ENCODE measurements at places on chromosomes 7 and 10.

DNA sequence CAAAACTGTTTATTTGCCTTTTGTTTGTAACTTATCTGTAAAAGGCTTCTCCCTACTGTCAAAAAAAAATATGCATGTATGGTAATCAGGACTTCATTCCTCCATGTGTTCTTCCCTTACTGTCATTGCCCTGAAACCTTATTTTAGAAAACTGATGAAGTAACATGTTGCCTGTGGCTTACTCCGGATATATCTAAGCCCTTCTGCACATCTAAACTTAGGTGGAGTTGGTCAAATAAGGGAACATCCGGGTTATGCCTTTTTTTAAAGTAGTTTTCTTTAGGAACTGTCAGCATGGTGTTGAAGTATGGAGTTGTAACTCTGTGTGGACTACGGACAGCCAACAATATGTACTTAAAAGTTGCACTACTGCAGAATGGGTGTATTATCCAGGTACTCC, 6.2 kb downstream of the SAR1A start:
- no peak for DNase-seq

- no peak for DNase-seq
These were observed 505.1 kb downstream of the INHBA start for GRCh38 chr7:41197769-41198168.

DNA sequence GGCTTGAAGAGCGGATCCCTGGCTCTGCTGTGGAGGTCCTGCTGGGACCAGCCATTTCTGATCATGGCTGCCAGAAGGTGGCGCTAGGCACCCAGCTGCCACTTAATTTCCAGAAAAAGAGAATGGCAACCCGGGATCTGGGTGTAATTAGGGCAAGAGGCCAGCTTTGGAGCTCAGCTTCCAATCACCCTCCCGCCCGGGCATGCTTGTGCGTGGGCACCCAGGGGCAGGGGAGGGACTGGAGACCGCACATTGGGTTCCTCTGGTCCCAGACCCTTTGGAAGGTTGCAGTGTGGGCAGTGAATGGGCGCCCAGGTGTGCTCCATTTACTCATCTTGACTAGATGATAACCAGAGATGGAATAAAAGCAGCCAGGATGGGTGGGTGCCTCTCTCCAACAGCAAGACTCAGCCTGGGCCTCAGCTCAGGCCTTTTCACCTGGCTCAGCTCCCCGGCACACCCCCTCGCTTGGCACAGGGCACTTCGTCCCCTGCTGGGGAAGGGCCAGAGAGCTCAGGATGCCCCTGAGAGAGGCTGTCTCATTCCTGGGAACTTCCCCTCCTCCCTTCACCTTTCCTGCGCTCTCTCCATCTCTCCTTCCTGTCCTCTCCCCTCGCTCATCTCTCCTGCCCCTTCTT, 14.7 kb downstream of the FAM241B start:
- DNase-seq: peak; percentile 17

- no peak for DNase-seq
These were observed 92.2 kb downstream of the AVL9 start for GRCh38 chr7:32587411-32587948.

DNA sequence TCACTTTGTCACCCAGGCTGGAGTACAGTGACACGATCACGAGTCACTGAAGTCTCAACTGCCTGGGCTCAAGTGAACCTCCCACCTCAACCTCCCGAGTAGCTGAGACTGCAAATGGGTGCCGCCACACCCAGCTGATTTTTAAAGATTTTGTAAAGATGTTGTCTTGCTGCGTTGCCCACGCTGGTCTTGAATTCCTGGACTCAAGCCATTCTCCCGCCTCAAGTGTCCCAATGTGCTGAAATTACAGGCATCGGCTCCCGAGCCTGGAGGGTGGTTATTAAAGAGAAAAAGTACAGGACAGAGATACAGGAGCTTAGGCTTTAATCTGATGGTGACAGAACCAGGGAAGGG, 55.1 kb downstream of the KCTD7 start:
- DNase-seq: no peak

DNA sequence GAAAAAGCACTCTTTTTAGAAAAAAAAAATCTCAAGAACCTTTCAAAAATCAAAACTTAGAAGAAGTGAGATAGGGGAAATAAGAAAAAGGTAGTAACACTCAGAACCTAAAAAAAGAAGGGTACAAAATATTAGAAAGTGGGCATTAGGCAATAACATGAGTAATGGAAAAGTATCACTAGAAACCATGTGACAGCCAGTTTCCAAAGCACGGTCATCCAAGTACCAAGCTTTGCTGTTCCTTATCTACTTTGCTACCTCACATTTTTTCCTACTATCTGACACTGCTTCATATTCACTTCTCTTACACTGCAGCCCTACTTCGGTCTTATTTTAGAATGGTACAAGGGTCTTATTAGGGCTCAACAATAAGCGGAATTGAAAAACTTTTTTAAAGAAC, 30.3 kb downstream of the IMMP2L start:
- no peak for DNase-seq

DNA sequence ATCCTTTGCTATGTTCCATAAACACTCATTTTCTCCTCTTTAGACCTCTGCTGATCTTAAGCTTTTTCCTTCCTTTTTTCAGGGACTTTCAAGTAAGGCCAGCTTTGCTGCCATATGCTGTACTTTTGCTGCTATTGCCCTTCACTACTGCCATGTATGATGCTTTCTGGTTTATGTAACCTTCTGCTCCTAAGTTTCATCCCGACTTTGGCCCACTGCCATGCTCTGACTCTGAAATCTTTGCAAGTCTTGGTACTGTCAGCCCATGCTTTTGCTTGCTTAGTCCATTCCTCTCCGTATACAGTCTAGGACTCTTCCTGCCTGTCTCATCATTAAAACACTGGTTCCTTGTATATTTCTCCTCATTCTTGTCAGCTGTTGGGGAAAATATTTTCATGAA, 152.4 kb downstream of the RNF133 start:
- DNase-seq: no peak

GRCh38 chr7:26497801-26498596, 206.3 kb downstream of the SNX10 start:
- DNase-seq: no peak

DNA sequence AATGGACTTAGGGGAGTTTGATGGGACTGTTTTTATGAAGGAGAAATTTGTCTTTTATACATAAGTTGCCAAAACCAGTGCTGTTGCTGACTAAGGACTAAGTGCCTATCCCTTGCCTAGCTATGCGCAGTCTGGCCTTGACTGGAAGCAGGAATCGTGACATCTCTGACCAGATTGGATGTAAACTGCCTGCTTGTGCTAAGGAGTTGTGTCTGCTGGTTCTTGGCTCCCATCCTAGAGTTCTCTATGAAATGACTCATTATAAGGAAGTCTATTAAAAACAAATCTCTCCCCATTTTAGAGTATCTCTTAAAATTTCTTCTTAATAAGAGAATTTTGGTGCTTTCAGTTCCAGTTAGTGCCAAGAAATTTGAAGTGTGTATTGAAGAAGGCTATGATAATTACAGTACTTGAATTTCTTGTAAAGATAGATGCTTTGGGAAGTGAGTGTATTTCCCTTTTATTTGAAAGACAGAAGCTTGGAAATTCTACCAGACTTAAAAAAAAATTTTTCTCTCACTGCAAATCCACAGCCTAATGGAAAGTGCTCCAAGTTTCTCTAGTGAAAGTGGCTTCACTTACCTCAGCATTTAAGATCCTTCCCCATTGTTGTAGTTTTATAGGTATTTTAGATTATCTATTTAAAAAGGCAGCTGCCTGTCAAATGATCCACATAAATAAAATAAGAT, 77.6 kb downstream of the BICC1 start:
- no peak for DNase-seq

- no peak for DNase-seq
These were observed 221.9 kb upstream of the SEMA3C start for GRCh38 chr7:81140775-81141174.

DNA sequence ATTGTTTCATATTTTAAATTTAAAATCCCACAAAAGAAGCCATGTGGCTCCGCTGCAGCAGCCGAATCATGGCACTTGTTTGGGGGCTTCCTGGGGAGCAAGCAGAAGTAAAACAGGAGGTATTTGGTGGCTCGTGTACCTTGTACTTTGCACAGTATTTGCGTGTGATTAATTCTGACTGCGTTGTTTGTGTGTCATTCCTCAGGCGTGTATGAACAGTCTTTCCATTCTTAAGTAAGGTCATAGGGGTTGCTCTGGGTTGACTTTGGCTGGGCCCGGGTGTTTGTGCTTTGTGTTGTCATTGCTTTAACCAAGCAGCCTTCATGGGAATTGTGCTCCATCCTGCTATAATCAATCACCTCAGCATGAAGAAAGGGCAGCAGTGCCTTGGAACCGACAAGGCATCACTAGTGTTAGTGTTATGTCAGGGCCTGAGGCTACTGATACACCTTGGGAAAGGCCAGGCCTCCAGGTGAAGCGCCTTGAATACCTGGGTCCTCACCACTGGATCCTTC, 182.4 kb downstream of the ARHGAP21 start:
- no peak for DNase-seq

DNA sequence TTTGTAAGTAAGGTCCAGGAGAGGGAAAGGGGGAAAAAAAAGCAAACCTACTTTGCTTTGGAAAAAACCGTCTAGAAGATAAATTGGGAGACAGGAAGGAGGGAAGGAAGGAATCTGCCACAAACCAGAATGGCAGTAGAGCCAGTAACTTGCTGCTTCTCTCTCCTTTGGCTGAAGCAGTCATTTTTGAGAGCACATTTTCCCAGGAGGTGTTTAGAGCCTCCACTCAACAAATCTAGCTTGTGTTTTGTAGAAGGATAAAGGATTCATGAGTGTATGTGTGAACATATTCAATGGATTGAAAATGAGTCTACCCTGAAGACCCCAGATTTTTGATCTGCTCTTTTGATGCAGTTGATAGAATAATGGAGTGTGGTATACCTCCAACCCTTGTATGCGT, 2.6 kb downstream of the NRG3 start:
- no peak for DNase-seq

DNA sequence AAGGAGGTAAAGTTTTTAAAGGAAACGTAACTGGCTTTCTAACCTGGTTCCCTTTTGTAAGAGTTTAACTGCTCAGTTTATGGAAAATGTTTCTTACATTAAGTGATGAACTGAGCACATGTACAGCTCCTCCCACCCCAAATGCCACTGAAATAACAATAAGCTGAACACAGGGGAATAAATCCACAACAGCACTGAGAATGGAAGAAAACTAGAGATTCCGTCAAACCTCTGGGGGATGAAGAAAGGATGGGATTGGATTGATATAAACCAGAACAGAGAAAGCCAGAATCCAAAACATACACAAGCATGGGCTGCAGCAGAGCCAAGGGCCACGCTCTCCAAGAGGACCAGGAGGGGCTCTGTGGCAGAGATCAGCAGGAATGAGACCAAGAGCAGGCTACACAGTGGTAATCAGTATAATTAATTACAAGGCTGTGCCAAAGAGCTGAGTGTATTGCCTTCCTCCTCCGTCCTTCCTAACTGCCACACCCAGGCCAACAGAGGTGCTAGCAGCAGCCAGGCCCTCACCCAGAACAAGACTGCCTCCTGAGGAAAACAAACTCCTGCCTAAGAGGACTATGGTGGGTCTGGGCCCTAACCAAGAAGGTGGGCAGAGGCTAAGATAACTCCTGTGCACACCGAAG, 73.9 kb downstream of the KIAA1549 start:
- no peak for DNase-seq

- no peak for DNase-seq
These were observed 110.5 kb downstream of the FANK1 start for GRCh38 chr10:126006906-126007305.

DNA sequence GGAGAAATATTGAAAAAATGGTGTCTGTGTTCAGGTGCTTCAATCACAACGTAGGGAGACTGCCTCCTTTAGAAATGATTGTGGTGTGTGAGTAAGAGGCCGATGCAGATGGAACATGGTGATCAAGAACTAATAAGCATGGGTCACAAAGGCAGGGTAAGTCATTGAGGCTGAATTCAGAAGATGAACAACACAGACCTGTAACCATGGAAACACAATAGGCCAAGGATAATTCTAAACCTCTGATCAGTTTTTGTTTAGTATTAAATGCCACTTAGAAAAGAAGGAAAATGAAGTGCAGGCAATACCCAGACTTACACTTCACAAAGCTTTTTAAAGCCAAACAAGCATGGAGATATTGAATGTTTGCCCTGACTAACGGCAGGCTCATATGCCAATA, 32.8 kb upstream of the TAS2R16 start:
- DNase-seq: no peak

- DNase-seq: no peak
These were observed 53.8 kb upstream of the CPXM2 start for GRCh38 chr10:123945325-123945920.

DNA sequence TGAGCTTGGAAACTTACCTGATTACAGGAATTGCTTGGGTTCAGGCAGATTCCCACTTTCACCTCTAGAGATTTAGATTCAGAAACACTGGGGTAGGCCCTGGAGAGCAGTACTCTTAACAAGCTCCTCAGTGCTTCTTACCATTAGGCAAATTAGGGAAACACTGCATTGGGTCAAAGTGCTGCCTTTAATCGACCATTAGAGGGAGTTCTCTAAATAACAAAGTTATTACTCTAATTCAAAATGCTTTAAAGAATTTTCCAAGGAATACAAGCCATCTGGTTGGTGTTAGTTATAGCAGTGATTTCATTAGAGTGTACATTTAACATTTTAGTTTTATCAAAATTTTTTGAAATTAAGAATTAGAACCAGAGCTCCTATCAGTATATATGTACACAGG, 324.5 kb downstream of the GFRA1 start:
- DNase-seq: no peak

DNA sequence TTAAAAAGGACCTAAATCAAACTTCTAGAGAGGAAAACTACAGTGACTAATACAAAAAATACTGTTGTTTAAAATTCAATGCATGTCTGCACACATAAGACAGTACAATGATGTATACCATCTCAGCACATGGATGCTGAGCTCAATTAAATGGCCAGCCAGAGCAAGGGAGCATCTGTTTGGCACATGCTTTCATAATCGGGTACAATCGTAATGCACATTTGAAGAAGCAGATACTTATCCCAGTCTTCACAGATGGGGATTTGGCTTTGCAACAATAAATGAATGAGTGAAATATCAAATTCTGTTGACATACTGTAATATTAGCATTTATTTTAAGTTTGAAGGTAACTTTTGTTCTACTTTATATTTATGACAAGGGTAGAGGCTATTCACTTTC, 187.8 kb downstream of the CRPPA start:
- no peak for DNase-seq

- DNase-seq: no peak
These were observed 18.7 kb upstream of the ITGA8 start for GRCh38 chr10:15738270-15738925.

DNA sequence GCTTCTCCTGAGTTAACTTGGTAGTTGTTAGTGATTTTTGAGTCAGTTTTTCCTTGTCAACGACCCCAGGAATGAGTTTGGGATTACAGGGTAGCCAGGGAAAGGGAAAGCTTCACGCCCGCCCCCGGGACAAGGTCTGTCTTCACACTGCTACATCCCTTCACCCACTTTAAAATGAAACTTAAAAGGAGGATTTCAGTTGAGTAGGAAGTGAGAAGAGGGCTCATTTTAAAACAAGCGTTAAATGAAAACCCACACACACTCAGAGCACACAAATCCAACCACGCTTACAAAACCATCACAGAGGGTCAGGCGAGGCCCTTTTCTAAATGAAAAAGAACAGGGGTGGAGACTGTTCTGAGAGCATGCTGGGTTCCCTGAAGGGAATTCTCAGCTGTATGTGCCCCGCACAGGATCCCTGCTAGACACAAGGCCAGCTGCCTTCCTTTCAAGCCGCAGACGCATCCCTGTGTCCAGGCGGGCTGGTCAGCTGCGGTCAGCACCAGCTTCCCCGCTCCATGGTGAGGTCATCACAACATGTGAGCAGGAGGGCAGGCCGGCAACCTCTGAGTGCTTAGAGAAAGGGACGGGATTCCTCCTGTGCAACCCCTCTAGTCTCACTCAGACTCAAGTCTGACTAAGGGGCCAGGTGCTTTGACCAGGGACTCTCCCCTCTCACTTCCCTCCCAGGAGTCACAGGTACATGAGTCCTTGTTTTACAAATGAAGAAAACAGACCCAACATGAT, 111.8 kb downstream of the EGFR start:
- DNase-seq: no peak

All from COR-L47 (cell line).